Mucosa of gallbladder (tissue), 1 donor: ENCODE measurements at places on chromosomes 16 and 17.
A peak's percentile ranks its signal among the peaks of the same experiment; 100 is the strongest.

DNA sequence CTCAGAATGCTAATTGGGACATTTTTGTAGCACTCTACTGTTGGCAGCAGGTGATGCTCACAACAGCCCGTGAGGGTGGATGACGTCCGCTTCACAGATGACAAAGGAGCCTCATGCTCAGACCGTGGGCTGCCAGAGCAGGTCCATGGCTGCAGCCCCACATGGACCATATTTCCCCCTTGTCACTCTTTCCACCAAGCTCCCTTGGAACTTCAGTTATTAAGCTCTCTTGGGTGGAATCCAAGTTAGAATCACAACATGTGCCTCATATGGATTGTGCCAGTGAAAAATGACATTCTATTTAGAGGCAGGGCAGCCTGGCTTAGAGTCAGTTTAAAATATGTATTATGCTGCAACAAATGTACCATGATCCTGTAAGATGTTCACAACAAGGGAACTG is 33.2 kb upstream of the STH start:
- no peak for DNase-seq

DNA sequence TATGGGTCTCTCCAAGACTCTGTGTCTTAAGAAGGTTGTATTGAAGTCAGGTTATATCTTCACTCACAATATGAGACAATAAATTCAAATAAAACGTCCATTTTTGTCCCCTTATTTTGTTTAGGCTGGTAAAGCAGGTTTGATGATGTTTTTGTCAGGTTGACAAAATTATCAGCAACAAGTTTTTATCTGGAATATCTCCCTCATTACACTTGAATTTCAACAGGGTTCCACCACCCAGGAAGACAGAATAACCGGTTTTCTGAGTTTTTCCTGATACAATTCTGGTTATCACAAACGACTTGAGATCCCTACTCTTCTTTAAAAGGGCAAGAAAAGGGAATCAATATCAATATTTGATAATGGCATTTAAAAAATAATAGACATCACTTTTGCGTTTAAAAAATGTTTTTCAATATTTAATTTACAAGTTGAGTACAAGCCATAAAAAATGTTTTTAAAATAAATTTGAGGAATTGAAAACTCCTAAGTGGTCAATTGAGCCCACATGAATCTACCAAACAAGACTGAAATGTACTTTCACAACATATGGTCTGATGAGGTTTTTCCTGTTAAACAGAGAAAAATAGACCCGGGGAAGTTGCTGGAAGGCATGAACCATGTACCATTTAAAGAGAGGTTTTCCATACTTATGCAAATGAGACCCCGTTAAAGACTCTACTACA is 1.4 kb upstream of the ATP6V0A1 start:
- DNase-seq: no peak

GRCh38 chr16:13999895-14000425 is 71.2 kb upstream of the MRTFB start:
- DNase-seq: no peak

- no peak for DNase-seq
These were observed 270.1 kb upstream of the TNRC6C start for GRCh38 chr17:77688369-77688768.

GRCh38 chr16:10181196-10182162 is 749 bp downstream of the GRIN2A start:
- peak; percentile 57 for DNase-seq

GRCh38 chr17:58318065-58318481 is 10.5 kb downstream of the TSPOAP1 start:
- no peak for DNase-seq

GRCh38 chr17:72665852-72666851 is 426.3 kb downstream of the SLC39A11 start:
- DNase-seq: no peak

DNA sequence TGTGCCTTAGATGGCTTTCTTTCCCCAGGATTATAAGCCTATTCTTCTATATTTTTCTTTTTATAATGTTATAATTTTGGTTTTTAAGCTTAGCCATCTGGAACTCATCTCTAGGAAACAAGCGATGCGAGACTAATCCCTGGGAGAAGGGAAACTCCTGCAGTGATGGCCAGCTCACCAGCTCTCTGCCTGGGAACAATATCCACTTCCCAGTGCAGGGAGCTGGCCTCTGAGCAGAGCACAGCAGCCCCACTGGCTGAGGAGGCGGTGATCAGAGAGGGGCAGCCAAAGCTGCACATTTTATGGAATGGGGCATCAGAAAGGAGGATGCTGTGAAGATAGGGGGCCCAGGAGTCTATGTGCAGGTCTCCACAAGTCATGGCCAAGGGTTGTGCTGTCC is 183.3 kb downstream of the LGALS9B start:
- no peak for DNase-seq

DNA sequence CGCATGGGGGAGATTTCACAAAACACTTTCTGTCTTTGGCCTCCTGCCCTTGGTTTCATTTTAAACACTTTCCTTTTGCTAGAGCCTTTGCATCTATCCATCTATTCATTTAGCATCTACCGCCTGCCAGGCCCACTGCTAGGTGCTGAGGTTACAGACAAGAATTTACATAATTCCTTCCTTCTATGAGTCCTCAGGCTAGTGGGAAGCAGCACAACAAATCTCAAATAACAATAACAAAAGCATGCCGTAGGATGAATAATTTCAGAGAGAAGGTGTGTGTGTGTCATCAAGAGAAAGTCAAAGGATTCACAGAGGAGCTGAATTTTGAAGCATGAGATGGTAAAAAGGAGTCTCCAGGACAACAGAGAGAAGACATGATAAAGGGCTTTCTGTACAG is 6.1 kb upstream of the SLC46A1 start:
- no peak for DNase-seq

DNA sequence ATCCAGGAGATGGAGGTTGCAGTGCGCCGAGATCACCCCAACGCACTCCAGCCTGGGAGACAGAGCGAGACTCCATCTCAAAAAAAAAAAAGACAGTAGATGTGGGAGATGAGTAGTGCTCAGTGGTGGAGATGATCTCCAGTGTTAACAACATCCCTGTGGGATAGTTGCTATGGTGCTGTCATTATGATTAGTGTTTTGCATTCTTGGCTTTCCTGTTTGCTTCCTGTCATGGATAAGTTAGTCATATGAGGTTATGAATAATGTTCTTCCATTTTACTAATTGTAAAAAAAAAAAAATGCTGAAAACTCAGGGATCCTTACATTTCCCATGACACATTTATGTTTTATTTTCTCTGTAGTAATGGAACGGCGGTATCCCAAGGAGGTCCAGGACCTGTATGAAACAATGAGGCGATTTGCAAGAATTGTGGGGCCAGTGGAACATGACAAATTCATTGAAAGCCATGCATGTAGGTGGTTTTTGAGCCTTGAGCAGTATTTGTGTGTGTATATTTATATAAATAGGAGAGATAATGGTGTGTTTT is 24.5 kb upstream of the DUSP14 start:
- no peak for DNase-seq

- no peak for DNase-seq
These were observed 40.6 kb upstream of the HOXB13 start for GRCh38 chr17:48769009-48769675.

GRCh38 chr17:67232441-67232840 is 12.6 kb downstream of the HELZ start:
- no peak for DNase-seq

DNA sequence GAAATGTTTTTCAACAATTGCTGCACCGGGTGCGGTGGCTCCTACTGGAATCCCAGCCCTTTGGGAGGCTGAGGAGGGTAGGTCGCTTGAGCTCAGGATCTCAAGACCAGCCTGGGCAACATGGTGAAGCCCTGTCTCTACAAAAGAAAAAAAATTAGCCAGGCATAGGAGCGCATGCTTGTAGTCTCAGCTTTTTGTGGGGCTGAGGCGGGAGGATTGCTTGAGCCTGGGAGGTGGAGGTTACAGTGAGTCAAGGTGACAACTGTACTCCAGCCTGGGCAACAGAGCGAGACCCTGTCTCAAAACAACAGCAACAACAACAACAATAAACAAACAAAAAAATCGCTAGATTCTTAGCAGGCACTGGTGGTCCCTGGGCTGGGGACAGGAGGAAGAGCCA is 28.5 kb downstream of the IL21R start:
- DNase-seq: no peak

DNA sequence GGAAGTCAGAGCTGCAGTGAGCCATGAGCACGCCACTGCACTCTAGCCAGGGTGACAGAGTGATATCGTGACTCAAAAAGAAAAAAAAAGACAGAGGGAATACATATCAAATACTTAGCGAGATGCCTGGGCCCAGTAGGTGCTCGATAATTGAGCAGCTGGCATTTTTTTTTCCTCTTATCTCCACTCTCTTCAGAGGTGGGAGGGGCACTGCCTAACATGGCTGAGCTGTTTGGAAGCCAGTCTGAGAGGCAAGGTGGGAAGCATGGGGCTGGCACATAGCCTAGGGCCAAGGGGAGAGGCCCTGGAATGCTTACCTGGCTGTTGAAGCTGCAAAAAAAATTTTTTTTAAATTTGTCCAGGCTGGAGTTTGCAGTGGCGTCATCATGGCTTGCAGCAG is 38.4 kb downstream of the HIC1 start:
- peak; percentile 37 for DNase-seq

DNA sequence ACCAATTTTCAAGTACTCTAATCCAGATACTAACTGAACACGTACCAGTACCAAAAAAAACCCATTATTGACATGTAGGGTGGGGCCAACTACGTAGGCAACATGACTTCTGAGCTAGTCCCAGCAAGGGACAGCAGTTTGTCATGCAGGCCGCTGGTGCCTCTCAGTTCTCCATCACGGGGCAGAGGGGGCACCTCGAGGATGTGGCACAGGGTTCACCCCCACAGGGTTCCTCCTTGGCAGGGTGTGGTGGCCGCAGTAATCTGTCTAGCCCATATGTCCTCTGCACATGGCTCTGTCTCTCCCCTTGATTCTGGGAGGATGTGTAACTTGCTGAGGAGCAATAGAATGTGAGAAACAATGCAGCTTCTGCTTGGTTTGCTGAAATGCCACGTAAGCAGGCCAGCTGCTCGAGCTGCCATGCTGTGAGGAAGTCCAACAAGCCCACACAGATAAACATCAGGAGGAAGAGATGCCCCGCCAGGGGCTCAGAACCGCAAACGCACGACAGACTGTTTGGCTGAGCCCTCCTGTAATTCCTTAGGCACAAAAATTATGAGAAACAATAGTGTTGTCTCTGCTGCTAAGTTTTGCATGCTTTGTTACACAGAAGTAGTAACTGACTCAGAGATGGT is 62.4 kb downstream of the NT5M start:
- no peak for DNase-seq

- no peak for DNase-seq
These were observed 10.4 kb downstream of the CENPX start for GRCh38 chr17:82012261-82012639.

GRCh38 chr17:66304304-66305174 is 2.1 kb downstream of the PRKCA start:
- peak; percentile 23 for DNase-seq

DNA sequence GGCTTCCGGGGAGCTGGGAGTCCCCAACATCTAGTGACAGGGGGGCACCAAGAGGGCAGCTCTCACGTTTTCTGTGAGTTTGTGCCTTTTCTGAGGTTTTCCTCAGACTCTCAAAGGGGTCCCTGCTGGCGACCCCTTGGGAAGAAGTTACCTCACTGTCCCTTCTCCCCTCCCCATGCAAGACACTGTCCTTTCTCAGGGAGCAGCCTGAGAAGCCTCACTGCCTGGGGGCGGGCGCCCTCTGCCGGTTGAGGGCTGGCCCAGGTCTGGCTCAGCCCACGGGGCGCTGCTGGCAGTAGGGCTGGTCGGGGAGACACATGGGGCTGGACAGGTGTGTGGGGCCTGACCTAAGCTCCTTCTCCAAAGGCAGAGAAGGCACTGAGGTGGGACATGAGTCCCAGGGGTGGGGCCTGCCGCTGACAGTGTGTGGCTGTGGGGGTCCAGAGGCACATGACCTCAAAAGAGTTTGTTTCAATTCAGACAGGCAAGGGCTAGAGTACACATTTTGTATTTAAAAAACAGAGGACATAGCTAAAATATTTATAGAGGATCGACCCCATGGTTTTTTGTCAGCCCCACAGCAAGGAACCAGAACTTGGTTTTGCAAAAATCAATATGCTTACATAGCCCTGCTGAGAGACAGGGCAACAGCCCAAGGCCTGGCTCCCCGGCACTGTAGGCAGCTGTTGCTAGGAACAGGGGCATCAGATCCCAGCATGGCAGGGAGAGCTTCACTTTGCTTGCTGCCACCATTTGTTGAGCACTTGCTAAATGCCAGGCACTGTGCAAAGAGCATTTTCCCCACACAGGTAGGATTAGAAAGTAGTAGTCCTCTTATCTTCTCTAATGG is 18.5 kb upstream of the ALDH3A1 start:
- peak; percentile 78 for DNase-seq

DNA sequence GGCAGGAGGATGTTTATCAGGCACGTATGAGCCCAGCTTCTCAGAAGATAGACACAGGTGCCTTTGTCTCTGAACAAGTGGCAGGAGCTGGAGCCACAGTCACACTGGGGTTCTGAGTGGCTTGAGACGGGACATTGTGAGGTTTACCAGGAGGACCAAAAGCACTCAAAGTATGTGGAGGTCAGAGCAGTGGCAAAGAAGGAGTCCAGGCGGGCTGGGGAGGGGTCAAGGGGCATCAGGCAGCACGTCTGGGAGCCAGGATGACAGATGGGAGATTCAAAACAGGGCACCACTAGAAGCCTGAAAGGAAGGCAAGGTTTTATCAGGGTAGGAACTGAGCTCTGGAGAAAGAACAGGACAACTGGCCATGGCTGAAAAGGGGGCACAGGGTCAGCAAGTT is 67.2 kb upstream of the MARCHF10 start:
- DNase-seq: no peak

DNA sequence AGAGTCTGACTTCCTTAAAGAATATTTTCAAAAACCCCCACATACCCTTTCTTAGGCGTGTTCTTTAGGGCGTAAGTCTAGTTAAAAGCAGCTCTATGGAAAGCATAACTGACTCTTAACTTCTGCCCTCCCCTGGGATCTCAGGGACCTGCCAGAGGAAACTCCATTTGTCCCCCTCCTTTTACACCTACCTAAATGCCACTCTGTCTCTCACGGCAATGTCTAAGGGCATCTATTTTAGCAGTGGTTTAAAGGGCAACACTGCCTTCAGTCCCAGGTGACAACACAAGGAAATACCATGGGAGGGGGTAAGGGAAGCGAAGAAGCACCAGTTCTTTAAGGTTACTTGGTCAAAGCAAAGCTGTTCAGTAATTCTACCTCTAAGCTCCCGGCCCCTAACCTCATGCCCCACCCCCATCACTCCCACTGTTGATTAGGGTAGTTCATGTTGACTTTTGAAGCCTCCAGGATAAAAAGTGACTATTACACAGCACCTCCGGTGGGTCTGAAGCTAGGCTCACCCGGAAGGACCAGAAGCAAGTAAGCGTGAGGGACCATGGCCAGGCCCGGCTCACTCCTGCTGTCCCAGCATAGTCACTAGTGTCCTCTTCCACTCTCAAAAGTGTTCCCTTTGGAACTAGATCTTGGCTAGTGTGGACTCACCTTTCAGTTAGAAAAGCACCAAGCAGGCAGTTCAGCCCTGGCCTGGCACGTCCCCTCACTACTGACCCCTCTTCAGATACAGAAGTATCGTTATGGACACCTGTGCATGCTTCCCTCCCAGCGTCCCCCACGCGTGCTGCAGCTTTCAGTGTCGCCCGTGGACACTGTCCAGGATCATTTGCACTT is 47.1 kb downstream of the CYTH1 start:
- DNase-seq: no peak

- DNase-seq: no peak
These were observed 3.2 kb downstream of the DPEP1 start for GRCh38 chr16:89616623-89617022.

GRCh38 chr16:80705596-80705995 is 98.8 kb downstream of the CDYL2 start:
- DNase-seq: no peak

- DNase-seq: peak; percentile 50
These were observed 673 bp upstream of the CHD9 start for GRCh38 chr16:53053967-53054669.
